Camera-type eye (tissue), 1 donor: ENCODE measurements at places on chromosomes 2 and 18. TPM values are rescaled to one million over a fixed set of nuclear protein-coding genes. Genes with fewer than 3 reads are reported as not detected.

Gene LCT
- not detected for total RNA-seq

Gene PIEZO2
- total RNA-seq: 78.8 TPM

Gene TCF23
- total RNA-seq: 0.11 TPM

Gene ITM2C
- total RNA-seq: 162 TPM

Gene REG3G
- not detected for total RNA-seq

Gene WNT10A
- 8.1 TPM for total RNA-seq

Gene HOXD13
- not detected for total RNA-seq

Gene TUBA3E
- total RNA-seq: not detected

Gene CFAP65
- total RNA-seq: not detected

Gene SERPINB11
- total RNA-seq: 0.93 TPM

Gene RNF125
- total RNA-seq: 4.1 TPM

Gene IAH1
- 38.2 TPM for total RNA-seq

Gene BCL2
- 34.4 TPM for total RNA-seq

Gene REEP1
- total RNA-seq: 34.9 TPM

Gene SCG2
- total RNA-seq: 9.6 TPM

Gene SNTG2
- total RNA-seq: 1.7 TPM

Gene PCARE
- total RNA-seq: 57.0 TPM

Gene GPC1
- 51.4 TPM for total RNA-seq

Gene STON1
- 81.0 TPM for total RNA-seq

Gene POTEJ
- total RNA-seq: 0.71 TPM

Gene CNTNAP5
- 16.3 TPM for total RNA-seq
